ENCODE measurements at places on chromosomes 1 and 21. TPM values are rescaled to one million over a fixed set of nuclear protein-coding genes. Genes with fewer than 3 reads are reported as not detected.

The TMEM200B gene
- total RNA-seq = 0.09 TPM

The ORC1 gene
- 42.2 TPM for total RNA-seq

The SLC2A5 gene
- total RNA-seq = not detected

The POU3F1 gene
- total RNA-seq = 0.09 TPM

The KRTAP19-3 gene
- total RNA-seq = not detected

The RGSL1 gene
- not detected for total RNA-seq

The SERPINC1 gene
- not detected for total RNA-seq

DNA sequence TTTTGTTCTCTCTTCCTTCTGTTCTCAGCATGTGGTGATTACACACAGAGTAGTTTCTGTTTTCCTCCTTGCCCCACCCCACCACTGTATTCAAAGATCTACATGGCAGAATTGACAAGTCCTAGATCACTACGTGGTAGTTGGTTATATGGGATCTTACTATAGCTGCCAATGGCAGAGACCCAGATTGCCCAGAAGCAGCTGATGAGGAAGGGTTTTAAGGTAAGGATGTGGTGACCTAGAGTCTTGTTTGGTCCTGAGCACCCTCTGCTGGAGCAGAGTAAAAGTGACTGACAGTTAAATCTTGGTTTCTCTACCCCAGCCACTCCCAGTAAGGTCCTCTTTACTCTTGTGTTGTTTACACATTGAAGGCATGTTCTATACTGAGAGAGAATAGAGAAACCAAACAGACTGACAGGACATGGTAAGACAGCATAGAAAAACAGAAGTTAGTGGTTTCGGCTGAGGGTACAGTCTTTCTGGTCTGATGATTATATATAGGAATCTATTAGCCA lies 22.8 kb upstream of the STRIP1 start:
- H3K27me3 ChIP-seq = no peaks in the 10 kb centered on the region
- H3K27ac ChIP-seq = peak overlapping the region; percentile 65
- H3K4me1 ChIP-seq = peaks cover 4% of the 10 kb centered on the region
- no peak overlapping the region for H3K4me3 ChIP-seq

DNA sequence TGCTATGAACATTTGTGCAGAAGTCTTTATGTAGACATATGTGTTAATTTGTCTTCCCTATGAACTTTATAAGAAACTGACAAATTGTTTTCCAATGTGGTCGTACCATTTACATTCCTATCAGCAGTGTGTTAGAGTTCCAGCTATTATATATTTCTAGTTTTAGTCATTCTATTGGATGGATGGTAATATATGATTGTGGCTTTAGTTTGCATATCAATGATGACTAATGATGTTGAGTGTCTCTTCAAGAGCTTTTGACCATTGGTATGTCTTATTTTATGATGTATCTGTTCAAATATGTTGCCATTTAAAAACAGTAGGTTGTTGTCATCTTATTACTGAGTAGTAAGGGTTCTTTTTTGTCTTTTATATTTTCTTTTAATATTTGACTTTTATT lies 16.2 kb upstream of the ZNF326 start:
- no peak overlapping the region for H3K27ac ChIP-seq
- peaks cover 6% of the 10 kb centered on the region for H3K27me3 ChIP-seq
- no peaks in the 10 kb centered on the region for H3K4me1 ChIP-seq
- no peak overlapping the region for H3K4me3 ChIP-seq
- no peaks in the 10 kb centered on the region for H3K36me3 ChIP-seq
- DNase-seq = no peak

DNA sequence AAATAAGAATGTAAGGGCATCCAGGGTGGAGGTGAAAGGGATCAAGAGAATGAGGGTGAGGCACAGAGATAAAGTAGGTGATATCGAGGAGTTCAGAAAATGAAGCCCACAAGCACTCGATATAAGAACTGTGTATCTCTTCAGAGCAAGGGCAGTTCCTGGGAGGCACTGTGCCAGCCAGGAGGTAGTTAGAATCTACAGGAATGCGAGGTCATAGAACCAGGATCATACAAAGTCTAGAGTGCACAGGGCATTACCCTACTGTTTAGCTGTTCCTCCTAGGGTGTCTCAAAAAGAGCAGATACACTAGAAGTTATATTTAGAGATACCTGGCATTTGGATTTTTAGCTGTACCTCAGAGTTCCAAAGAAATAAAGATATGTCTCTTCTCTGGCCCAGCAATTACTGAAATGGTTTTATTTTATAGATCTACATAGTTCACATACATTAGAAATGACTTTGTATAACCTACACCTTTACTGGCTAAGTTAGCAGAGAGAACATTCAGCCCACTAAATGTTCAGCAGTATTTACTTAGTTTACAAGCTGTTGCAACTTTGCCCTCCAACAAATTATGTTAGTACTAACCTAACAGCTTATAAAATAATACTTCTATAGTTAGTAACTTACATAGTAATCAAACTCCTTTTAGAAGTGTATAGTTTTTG lies 1.6 kb downstream of the OVAAL start:
- H3K4me3 ChIP-seq = no peak overlapping the region
- H3K36me3 ChIP-seq = no peaks in the 10 kb centered on the region
- H3K27me3 ChIP-seq = peaks cover 50% of the 10 kb centered on the region
- no peak overlapping the region for H3K27ac ChIP-seq

- H3K27ac ChIP-seq = no peak overlapping the region
- no peak overlapping the region for H3K4me3 ChIP-seq
Observed at GRCh38 chr21:16587141-16587581, 857.4 kb downstream of the USP25 start.

DNA sequence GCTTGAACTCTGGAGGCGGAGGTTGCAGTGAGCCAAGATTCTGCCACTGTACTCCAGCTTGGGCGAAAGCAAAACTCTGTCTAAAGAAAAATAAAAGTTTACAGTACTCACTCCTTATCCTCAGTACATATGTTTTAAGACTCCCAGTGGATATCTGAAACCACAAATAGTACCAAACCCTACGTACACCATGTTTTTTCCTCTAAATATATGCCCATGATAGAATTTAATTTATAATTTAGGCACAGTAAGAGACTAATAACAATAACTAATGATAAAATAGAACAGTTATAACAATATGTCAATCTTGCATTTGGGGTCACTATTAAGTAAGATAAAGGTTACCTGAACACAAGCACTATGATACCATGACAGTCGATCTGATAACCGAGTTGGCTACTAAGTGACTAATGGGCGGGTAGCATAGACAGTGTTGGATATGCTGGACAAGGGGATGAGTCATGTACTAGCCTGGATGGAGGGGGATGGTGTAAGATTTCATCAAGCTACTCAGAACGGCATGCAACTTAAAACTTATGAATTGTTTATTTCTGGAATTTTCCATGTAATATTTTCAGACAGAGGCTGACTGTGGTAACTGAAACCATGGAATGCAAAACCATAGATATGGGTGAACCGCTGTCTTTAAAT lies 43.7 kb downstream of the ST7L start:
- H3K4me3 ChIP-seq = no peak overlapping the region
- H3K27ac ChIP-seq = no peak overlapping the region
- peaks cover 12% of the 10 kb centered on the region for H3K36me3 ChIP-seq
- no peaks in the 10 kb centered on the region for H3K4me1 ChIP-seq
- no peak for DNase-seq

GRCh38 chr1:226233293-226233692 lies 9.8 kb downstream of the MIXL1 start:
- no peaks in the 10 kb centered on the region for H3K4me1 ChIP-seq
- no peak overlapping the region for H3K27ac ChIP-seq
- no peak for DNase-seq
- no peaks in the 10 kb centered on the region for H3K27me3 ChIP-seq
- no peak overlapping the region for H3K4me3 ChIP-seq

- H3K36me3 ChIP-seq = peaks cover 5% of the 10 kb centered on the region
- peaks cover 10% of the 10 kb centered on the region for H3K4me1 ChIP-seq
- peaks cover 18% of the 10 kb centered on the region for H3K27me3 ChIP-seq
Observed at GRCh38 chr1:185741551-185741950, 7.4 kb downstream of the HMCN1 start.

DNA sequence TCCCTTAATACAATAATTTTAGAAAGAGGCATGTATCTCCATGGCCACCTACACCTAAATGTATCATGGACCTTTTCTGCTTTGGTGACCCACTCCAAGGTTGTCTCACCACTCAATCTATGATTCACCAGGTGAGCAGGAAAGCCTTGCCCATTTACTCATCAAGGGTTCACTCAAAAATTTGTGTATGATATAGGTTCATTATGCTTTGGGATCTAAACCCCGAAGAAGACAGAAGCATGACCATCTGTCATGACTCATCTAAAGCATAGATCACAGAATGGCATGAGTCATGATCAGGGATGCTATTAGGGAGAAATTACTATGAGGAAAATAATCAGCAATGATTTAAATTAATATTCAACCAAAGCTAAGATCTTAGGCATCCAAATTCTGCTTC lies 38.5 kb downstream of the PYHIN1 start:
- peaks cover 10% of the 10 kb centered on the region for H3K4me1 ChIP-seq
- no peak for DNase-seq
- no peaks in the 10 kb centered on the region for H3K27me3 ChIP-seq
- no peak overlapping the region for H3K4me3 ChIP-seq

DNA sequence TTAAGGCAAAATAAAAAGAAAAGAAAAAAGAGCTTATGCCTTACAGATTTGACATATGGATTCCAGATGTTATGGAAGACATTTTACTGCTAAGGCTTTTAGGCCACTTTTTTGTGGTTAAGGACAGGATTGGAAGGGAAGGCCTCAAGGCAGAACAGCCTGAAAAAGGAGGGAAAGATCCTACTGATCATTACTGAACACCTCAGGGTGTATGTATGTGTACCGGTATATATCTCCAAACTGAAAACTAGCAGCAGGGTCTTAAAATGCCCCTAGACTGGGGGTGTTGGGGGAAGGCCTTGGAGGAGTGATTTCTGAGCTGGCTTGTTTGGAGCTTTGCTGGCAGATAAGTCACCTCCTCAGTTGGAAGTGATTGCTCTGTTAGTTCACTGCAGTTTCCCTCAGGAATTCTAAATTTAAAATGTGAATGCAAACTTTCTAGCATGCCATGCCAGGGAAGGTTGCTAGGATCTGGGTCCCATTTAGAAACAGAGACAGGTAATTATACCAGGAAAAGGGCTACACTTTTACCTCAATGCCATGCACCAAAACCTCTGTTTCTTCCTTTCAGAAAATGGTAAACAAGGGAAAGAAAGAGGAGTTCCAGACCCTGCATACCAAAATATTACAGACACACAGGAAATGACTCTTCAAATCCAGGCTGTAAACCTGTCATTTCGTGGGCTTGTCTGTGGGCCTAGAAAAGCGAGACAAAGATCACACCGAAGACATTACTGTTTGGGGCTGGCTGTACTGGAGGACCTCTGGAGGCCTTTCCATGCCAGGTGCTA lies 15.0 kb downstream of the C1orf52 start:
- H3K27ac ChIP-seq = no peak overlapping the region
- no peak overlapping the region for H3K4me3 ChIP-seq
- no peaks in the 10 kb centered on the region for H3K27me3 ChIP-seq
- peaks cover 16% of the 10 kb centered on the region for H3K4me1 ChIP-seq
- peaks cover 6% of the 10 kb centered on the region for H3K36me3 ChIP-seq

GRCh38 chr1:28508435-28508754 lies 2.6 kb downstream of the RCC1 start:
- H3K4me3 ChIP-seq = peak overlapping the region; percentile 98
- peaks cover 2% of the 10 kb centered on the region for H3K27me3 ChIP-seq
- H3K36me3 ChIP-seq = peaks cover 66% of the 10 kb centered on the region
- H3K27ac ChIP-seq = peak overlapping the region; percentile 99
- peaks cover 50% of the 10 kb centered on the region for H3K4me1 ChIP-seq

DNA sequence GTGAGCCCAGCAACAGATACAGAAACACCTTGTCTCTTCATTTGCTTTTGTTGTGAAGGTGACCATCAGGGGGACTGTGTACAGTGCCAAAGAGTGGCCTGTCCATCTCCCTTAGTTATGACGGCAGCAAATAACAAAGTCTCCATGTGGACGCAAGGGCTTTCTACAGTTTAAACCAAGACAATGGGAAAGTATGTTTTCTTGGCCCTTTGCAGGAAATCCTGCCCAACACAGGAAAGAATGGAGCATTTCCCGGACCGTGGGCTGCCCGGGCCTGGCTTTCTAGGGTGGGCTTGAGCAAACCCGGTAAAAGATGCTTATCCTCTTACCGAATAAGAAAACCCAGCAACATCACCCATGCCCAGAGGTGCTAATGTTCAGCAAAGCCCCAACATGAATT lies 87.3 kb downstream of the ZBTB18 start:
- H3K4me1 ChIP-seq = peaks cover 2% of the 10 kb centered on the region
- H3K4me3 ChIP-seq = no peak overlapping the region
- peaks cover 21% of the 10 kb centered on the region for H3K27me3 ChIP-seq
- DNase-seq = no peak
- H3K36me3 ChIP-seq = no peaks in the 10 kb centered on the region

DNA sequence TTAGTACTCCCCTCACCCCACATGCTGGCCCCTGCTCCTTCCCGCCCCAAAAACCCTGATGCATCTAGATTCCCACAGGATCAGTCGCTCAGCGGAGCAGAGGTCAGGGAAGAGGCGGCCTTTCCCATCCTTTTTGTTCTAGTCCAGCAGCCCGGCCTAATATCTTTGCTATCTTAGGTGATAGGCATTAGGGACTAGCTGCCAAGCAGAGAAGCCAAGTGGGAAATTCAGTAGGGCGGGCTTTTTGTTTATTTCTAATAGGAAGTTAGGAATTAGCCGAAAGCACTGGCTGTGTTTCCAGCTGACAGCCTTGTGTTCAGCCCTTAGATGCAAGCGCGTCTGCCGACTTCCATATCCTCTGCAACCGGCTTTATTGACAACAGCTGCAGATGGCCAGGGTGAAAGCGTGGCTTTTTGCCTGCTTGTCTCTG lies 59.0 kb upstream of the BCAR3 start:
- no peak overlapping the region for H3K27ac ChIP-seq
- no peak overlapping the region for H3K4me3 ChIP-seq
- H3K4me1 ChIP-seq = peaks cover 8% of the 10 kb centered on the region
- DNase-seq = no peak
- H3K27me3 ChIP-seq = no peaks in the 10 kb centered on the region

GRCh38 chr1:178086294-178086693 lies 7.6 kb upstream of the RASAL2 start:
- H3K36me3 ChIP-seq = no peaks in the 10 kb centered on the region
- H3K4me1 ChIP-seq = no peaks in the 10 kb centered on the region
- H3K27ac ChIP-seq = no peak overlapping the region
- no peaks in the 10 kb centered on the region for H3K27me3 ChIP-seq

GRCh38 chr1:234608911-234609690 lies 877 bp downstream of the IRF2BP2 start:
- DNase-seq = peak; percentile 82
- H3K4me3 ChIP-seq = peak overlapping the region; percentile 71
- no peaks in the 10 kb centered on the region for H3K27me3 ChIP-seq
- peaks cover 51% of the 10 kb centered on the region for H3K4me1 ChIP-seq
- peaks cover 40% of the 10 kb centered on the region for H3K36me3 ChIP-seq

- H3K4me1 ChIP-seq = peaks cover 17% of the 10 kb centered on the region
- H3K27me3 ChIP-seq = no peaks in the 10 kb centered on the region
- H3K36me3 ChIP-seq = no peaks in the 10 kb centered on the region
- H3K27ac ChIP-seq = no peak overlapping the region
- DNase-seq = no peak
Observed at GRCh38 chr1:232899839-232900238, 50.6 kb upstream of the NTPCR start.

GRCh38 chr1:109730666-109731065 lies 10.2 kb downstream of the GSTM3 start:
- H3K27me3 ChIP-seq = peaks cover 32% of the 10 kb centered on the region
- no peak overlapping the region for H3K4me3 ChIP-seq
- H3K36me3 ChIP-seq = no peaks in the 10 kb centered on the region
- no peak for DNase-seq
